Jurkat, Clone E6-1 (cell line): ENCODE measurements at places on chromosomes 6 and 20.
A peak's percentile ranks its signal among the peaks of the same experiment; 100 is the strongest.

DNA sequence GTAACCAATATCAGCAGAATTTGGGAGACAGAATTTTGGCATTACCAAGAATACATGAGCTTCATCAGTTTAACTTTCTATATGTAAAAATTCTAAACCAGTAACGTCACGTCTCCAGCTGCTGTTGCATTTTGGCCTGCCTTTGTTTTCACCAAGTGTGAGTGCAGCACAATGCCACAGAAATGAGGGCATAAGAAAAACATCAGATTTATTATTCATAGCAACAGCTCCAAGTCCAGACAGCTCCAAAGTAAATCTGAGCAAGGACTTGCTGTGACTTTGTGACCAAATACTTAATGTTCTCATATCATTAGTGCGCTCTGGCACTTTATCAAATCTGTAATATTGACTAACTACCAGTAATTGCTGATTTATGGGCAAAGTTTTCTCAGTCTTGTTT, 11.0 kb upstream of the FBXL4 start:
- DNase-seq: no peak

- no peak for DNase-seq
Measured at GRCh38 chr20:35981969-35982368, 13.6 kb downstream of the CNBD2 start.

DNA sequence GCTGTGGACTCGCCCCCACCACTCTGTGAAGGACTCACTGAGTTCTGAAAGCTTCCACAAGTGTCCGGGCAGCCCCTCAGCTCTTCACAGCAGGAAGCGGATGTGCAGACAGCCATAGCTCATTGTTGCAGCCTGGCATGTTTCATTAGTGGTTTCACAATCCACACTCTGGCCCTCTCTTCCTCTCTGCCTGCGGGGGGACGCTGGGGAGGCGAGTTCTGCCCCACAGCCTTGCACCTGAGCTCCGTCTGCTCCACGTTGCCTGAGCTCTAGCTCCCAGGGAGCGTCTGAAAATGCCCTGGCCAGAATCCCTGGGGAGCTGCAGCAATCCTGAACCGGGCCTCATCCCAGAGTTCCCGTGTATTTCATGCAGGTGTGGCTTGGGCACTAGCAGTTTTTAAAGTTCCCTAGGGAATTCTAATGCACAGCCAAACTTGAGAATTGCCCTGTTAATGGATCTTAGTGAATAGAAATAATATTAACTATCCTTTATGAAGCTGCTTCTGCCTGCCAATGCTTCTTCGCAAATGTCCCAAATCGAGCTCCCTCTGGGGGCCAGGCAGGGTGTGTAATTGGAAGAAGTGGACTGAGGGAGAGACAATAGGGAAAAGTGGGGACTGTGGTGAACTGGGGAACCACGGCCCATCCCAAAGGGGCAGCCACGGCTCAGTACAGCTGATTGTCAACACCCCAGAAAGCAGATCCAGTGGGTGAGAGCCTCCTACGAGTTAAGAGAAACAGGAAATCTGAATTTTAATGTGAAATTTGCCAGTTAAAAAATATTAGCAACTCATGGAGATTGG, 51.5 kb downstream of the CTCFL start:
- DNase-seq: no peak

- DNase-seq: no peak
Measured at GRCh38 chr6:133242637-133243585, 1.8 kb downstream of the EYA4 start.

DNA sequence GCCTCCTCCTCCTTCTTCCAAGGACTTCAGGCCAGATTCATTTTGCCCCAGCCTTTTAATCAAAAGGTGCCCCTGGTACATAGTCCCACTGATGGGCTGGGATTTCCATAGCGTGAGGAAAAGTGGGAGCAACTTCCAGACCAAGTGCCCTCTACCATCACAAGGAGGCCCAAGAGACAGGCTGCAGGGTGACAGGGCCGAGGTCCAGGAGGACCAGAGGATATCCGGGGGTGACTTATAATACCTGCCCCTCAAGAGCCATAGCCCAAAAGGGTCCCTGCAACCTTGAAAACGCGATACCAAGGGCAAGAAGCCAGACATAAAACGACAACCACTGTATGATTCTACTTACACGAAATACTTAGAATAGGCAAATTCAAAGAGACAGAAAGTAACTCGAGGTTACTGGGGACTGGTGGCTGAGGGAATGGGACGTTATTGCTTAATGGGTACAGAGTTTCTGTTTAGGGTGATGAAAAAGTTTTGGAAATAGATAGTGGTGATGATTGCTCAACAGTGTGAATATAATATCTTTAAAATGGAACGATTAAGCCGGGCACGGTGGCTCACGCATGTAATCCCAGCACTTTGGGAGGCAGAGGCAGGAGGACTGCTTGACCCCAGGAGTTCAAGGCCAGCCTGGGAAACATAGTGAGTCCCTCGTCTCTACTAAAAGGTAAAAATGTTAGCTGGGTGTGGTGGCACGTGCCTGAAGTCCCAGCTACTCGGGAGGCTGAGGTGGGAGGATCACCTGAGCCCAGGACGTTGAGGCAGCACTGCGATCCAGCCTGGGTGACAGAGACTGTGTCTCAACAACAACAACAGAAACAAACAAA, 71.9 kb downstream of the NOL4L start:
- no peak for DNase-seq

GRCh38 chr6:37244430-37245310, 12.9 kb upstream of the TBC1D22B start:
- DNase-seq: no peak

DNA sequence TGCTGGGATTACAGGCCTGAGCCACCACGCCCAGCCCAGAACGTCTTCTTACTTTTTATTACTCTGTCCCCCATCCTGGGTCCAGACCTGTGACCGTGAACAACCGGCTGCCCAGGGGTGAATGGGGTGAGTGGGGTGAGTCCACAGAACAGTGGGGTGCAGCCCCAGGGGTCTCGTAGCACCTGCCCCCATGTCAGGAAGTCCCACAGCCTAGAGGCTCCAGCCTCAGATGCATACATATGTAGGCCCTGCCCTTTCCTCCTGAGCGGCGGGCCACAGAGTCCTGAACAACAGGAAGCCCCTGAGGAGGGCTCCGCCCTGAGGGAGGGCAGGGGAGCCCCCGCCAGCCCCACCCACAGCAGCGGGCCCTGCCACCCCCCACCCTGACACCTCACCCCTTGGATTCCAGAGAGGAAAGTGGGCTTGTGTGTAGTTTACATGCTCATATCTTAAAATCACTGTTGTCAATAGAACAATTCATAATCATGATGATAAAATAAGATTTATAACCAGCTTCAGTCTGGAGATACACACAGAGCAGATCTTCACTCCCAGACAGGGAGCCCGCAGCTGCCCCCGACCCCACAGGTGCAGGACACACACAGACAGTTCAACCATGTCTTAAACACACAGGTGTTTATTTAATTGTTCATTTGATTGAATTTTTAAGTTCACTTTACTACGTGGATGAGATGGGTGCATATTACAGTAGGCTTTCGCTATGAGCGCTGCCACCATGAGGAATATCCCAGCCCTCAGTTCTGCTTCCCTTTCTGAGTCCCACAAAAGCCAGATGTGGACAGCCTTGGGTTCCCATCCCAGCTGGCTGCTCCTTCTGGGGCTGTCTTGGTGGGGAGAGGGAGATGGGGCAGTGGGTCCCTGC, 12.4 kb upstream of the GMEB2 start:
- DNase-seq: peak; percentile 75

DNA sequence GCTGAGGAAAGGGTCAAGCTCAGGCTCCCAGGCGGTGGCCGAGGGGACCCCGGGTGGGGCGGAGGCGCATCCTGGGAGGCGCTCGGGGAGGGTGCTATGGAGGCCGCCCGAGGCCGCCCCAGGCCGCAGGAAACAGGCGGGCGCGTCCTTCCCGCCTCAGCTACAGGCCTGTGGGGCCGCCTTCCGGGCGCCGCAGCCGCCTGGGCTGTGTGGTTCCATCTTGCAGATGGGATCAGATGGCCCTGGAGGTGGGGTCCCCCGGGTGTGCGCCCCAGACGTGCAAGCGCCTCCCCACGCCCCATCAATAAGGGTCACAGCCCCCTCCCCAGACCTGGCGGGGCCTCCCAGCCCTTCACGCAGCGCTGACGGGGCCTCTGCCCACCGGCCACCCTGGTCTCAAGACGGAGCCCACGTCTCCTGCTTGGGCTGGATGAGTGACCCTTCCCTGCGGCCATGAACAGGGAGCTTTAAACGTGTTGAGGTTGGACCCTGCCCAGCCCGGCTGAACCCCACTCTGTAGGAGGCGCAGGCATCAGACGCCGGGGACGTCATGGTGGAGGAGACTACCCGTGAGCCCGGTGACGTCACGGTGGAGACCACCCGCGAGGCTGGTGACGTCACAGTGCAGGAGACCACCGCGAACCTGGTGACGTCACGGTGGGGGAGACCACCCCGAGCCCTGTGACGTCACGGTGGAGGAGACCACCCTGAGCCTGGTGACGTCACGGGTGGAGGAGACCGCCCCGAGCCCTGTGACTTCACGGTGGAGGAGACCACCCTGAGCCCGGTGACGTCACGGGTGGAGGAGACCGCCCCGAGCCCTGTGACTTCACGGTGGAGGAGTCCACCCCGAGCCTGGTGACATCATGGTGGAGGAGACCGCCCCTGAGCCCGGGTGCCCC, 267.0 kb downstream of the DLL1 start:
- no peak for DNase-seq

DNA sequence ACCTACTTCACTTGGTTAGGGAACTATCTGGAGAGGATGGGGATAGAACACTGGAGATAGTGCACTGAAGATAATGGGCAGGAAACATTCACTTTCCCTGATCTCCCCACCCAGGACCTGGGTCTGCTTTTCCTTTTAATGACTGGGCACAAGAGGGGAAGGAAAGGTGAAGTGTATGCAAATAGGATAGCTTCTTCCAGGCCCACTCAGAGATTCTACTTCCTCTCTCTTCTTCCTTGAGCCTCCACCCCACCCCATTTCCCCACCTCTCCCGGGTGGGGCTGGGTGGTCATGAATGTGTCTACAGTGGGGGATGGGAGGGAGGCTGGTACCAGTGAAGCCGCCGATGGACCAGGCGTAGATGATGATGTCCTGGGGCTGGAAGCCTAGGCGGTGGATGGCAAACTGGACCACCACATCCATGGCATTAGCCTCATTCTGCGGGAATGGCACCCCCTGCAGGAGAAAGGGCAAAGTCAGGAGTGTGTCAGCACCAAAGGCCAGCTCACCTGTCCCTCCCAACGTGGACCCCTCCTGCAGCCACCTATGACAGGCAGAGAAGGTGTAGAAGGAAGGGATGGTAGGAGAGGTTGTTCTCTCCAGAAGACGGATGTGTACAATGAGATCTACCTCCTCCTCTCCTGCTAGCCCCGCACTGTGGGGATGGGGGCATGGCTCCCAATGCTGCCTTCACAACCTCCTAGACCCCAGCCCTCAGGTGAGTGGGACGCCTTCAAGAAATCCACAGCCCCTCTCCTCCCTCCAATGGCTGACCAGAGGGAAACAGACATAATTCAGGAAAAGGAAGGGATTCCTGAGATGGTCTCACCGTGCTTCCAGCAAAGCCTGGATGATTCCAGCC, 8.6 kb upstream of the LY6G5C start:
- DNase-seq: no peak

DNA sequence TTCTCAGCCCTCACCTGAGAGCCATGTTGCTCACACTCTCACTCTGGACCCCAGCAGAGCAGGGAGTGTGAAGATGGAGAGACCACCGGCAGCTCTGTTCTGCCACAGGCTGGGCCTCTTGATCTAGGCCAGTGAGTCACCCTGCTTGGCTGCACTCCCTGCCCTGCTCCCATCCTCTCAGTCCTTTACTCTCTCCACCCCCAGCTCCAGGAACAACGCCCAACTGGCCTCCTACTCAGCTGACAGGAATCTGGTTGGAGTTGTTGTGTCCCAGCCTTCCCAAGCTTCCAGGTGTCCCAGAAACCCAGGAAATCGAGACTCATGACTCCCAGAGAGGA, at the start of gene PSORS1C1:
Gene PSORS1C1 (plus strand): TSS at position 260 of the 338 bp plus-strand sequence. CDS start 14,833 bp downstream, outside the sequence.
- no peak for DNase-seq

DNA sequence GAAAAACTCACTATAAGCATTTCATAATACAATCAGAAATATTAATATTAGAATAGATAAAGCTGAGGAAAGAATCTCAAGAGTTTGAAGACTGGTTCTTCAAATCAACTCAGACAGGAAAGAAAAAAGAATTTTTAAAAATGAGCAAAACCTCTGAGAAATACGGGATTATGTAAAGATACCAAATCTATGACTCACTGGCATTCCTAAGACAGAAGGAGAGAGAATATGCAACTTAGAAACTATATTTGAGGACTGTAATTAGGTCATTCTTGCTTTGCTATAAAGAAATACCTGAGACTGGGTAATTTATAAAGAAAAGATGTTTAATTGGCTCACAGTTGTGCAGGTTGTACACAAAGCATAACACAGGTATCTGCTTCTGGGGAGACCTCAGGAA, 665.1 kb downstream of the RNF144B start:
- no peak for DNase-seq

GRCh38 chr6:44180886-44181285, 22.3 kb downstream of the CAPN11 start:
- no peak for DNase-seq

GRCh38 chr6:154127657-154128056, 88.6 kb downstream of the OPRM1 start:
- no peak for DNase-seq

DNA sequence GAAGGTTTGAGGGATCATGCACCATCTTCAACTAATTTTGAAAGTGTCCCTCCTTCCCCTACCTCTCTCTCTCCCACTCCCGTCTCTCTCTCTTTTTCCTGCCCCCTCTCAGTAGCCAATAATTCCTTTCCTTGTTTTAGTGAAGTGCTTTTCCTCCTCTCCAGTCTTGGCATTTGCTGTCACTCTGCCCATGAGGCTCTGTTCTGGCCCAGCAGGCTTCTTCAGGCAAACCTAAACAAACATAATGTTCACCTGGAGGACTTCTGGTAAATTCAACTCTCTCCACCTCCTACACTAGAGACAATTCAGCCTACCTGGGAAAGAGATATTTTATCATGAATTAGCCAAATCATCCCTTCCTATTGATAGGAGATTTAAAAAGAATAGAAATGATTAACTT, 320.4 kb upstream of the RNF24 start:
- DNase-seq: no peak

DNA sequence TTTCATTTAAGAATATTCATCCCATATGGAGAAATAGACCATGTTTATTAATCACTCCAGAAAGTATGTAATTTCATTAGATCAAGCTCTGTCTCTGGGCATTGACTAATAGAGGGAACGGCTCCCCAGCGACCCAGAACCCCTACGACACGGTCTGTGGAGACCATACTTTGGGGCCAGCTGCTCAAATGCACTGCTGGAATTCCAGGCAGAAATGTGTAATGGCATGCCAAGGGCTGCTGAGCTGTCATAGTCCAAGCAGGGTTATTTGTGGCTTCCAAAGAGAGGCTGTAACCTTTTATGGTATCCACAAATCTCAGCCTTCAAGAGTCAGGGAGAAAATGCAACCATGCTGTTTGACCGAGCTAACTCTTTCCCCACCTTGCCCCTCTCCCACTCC, 755.8 kb downstream of the DHX35 start:
- no peak for DNase-seq
